T-helper 2 cell (primary cell): ENCODE measurements at places on chromosomes 13 and 19.
A peak's percentile ranks its signal among the peaks of the same experiment; 100 is the strongest.

GRCh38 chr13:52847682-52848432 lies 583 bp downstream of the PCDH8 start:
- DNase-seq = no peak

GRCh38 chr19:19742773-19743172 lies 9.9 kb upstream of the ZNF14 start:
- DNase-seq = no peak

DNA sequence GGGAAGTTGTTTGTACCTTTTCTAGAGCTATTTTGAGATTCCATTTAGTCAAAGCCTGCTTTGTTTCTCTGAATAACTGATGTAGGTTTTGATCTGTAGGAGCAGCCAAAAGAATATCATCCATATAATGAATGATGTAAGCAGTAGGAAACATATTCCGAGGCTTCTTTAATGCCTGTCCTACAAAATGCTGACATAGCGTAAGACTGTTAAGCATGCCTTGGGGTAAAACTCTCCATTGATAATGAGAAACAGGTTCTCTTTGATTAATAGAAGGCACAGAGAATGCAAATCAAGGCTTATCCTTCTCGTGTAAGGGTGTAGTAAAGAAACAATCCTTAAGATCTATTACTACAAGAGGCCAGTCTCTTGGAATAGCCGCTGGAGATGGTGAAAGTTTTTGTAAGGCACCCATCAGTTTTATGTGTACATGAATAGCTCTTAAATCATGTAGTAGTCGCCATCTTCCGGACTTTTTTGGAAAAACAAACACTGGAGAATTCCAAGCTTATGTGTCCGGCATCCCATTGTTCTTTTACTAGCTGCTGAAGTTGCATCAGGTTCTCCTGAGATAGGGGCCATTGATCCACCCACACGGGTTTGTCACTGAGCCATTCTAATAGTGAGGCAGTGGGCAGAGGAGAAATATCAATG lies 13.5 kb downstream of the FPR3 start:
- no peak for DNase-seq

GRCh38 chr13:33272531-33273124 lies 12.9 kb downstream of the STARD13 start:
- no peak for DNase-seq

- DNase-seq = peak; percentile 70
Measured at GRCh38 chr19:49672131-49672919, 4.7 kb upstream of the PRMT1 start.

- DNase-seq = no peak
Measured at GRCh38 chr13:113183450-113184129, 24.9 kb downstream of the PCID2 start.

DNA sequence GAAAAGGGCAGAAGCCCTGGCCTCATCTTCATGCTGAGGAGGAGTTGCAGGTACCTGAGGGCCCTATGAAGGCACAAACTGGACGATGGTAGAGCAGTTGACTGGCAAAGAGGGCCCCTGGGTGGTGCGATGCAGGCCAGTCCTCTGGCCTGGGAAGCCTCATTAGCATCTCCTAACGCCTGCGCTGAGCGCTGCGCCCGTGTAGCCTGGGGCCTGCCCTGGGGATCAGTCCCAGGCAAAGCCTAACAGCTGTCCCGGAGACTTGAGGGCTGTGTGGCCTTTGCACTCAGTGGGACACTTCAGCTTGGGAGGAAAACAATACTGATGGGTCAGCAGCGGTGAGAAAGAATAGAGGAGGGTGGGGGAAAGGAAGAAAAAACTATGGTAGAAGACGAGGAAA lies 187.7 kb downstream of the RAP2A start:
- no peak for DNase-seq

DNA sequence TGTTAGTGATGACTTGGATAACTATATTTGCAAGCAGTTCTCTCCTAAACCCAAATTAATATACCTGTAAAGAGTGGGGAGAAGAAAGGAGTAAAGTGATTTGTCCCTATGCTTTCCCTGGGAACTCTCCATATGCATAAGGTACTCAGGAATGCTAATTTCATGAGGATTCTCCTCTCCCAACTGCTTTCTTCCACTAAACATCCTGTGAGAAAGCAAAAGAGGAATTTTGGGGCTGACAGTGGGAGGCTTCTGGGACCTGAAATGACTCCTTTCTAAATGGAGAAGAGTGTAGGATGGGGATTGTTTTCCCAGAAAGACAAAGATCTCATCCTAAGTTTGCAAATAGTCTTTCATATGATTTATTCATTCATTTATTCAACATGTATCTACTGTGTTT lies 250.5 kb downstream of the TDRD3 start:
- no peak for DNase-seq

DNA sequence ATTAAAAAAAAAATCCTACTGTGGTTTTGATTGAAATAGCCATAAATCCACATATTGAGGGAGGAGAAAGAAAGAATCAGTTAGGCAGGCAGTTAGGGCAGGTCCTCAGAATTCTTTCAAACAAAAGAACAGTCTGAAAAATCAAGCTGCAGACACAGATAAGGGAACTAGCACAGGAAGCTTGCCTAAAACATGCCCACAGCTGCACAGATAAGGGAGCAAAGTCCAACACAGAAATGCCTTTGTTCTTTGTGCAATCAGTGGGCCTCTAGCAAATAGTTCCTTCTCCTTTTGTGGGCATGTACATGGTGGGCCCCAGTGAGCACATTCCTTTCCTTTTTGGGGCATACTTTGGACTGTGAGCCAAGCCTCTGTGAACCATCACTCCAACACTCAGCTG lies 42.7 kb downstream of the UTP14C start:
- no peak for DNase-seq

DNA sequence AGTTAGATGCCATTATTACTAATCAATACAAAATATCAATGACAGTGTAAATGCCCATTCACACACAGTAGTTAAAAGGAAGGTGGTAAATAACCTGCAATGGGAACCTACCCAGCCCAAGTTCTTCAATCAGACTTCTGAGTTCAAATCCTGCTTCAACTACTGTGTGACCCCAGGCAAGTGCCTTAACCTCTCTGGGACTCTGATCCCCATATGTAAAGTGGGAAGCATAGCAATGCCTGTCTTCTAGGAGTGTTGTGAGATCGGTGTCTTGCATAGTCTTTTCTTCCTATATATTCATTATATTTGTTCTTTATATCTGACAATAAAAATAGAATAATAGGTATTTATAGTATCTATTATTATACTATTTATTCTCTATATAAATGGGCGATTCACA lies 6.9 kb downstream of the TIMM13 start:
- DNase-seq = no peak

GRCh38 chr13:83780227-83780626 lies 102.0 kb downstream of the SLITRK1 start:
- peak; percentile 2 for DNase-seq

- no peak for DNase-seq
Measured at GRCh38 chr19:53462861-53463260, 4.7 kb upstream of the ZNF813 start.

DNA sequence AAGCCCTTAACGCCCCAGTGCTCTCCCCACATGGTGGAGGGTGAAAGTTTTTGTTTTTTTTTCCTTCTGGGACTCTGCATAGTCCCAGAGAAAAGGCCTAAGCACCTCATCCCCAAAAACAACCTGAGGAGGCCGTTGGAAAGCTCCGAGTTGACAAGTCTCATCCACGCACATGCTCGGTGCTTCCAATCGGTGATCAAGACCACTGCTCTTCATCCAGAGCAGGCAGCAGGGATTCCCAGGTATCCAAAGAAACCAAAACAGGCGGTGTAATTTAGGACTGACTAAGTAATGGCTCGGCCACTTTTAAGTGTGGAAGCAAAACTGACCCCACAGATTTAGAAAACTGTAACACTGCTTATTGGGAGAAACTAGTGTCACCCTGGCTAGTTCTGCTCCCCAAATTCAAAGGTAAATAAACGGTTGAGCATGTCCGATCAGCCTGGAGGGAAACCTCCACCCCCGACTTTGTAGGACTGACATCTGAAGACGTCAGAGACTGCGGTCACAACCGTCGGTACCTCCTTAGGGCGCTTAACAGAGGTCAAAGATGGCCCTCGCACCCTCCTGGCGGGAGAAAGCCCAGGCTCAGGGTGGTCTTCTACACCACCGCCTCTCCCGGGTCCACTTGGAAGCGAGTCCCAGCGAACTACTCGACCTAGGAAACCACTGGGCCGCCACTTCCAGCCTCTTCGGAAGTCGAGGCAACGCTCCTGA lies 997 bp upstream of the ZNF446 start:
- DNase-seq = no peak

DNA sequence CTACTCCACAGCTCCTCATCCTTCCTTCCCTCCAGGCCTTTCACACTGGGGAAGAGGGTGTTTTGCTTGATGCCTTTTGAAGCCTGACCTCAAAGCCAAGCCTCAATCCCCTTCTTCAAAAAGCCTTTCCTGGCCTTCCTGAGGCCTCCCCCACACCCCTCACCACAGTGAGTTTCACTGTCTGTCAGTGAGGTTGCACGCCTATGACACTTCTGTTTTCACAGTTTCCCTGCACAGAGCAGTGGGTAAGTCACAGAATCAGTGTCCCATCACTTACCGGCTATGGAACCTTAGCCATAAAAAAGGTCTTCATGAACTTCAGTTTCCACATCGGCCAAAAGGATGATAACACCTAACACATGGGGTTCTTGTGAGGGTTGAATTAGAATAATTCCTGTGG lies 371.4 kb downstream of the UQCRFS1 start:
- no peak for DNase-seq
